NCI-H82 (cell line): ENCODE measurements at places on chromosomes 5 and 9.
A peak's percentile ranks its signal among the peaks of the same experiment; 100 is the strongest.

DNA sequence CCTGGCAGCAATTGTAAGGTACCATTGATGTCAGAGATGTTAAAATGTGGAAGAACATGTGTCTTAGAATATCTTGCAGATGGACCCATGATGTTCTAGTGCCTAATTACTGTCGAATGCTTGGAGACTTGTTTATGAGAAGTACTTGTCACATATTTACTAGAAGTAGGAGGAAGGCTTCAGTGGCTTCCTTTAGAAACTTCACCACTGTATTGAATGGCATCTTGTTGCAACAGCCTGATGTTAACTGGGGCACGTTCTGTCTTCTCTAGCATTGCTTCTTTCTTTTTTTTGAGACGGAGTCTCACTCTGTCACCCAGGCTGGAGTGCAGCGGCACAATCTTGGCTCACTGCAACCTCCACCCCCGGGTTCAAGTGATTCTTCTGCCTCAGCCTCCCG is 16.5 kb downstream of the UGCG start:
- DNase-seq, result no peak

DNA sequence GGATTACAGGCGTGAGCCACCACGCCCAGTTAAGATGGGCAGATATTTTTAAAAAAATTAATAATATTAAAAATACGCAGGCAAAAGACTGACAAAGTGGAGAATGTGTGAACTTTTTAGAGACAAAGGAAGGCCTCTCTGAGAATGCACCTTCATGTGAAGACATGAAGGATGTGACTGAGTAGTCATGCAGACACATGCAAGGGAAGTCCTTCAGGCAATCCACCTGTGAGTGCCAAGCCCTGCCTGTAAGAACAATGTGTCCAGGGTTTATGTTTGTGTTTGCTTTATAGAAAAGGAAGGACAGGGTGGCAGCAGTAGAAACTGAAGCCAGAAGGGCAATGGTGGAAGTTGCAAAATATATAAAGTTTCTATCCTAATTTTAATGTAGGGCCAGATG is 169.2 kb downstream of the EDIL3 start:
- DNase-seq, result no peak

- DNase-seq, result no peak
Observed at GRCh38 chr5:107320846-107321245, 349.9 kb downstream of the EFNA5 start.

- DNase-seq, result no peak
Observed at GRCh38 chr5:24918676-24919075, 273.9 kb upstream of the CDH10 start.

GRCh38 chr9:86788456-86788855 is 158.8 kb downstream of the GAS1 start:
- DNase-seq, result no peak

- DNase-seq, result peak; percentile 95
Observed at GRCh38 chr9:124011460-124012301, at the start of gene LHX2. Gene LHX2, plus strand, starts transcription at chr9:124011768. Its CDS starts 581 bp downstream, at chr9:124012349.

GRCh38 chr9:24986331-24986730 is 440.6 kb upstream of the IZUMO3 start:
- DNase-seq, result no peak
